ENCODE measurements at places on chromosomes 16 and 17.

- no peak for DNase-seq
Observed at GRCh38 chr16:61366006-61366405, 670.2 kb downstream of the CDH8 start.

- DNase-seq = no peak
Observed at GRCh38 chr17:29563816-29564215, 3.0 kb downstream of the ABHD15 start.

GRCh38 chr16:86044241-86044671, 145.3 kb downstream of the IRF8 start:
- DNase-seq = peak; percentile 7

- no peak for DNase-seq
Observed at GRCh38 chr16:67490335-67491096, 7.2 kb upstream of the AGRP start.

DNA sequence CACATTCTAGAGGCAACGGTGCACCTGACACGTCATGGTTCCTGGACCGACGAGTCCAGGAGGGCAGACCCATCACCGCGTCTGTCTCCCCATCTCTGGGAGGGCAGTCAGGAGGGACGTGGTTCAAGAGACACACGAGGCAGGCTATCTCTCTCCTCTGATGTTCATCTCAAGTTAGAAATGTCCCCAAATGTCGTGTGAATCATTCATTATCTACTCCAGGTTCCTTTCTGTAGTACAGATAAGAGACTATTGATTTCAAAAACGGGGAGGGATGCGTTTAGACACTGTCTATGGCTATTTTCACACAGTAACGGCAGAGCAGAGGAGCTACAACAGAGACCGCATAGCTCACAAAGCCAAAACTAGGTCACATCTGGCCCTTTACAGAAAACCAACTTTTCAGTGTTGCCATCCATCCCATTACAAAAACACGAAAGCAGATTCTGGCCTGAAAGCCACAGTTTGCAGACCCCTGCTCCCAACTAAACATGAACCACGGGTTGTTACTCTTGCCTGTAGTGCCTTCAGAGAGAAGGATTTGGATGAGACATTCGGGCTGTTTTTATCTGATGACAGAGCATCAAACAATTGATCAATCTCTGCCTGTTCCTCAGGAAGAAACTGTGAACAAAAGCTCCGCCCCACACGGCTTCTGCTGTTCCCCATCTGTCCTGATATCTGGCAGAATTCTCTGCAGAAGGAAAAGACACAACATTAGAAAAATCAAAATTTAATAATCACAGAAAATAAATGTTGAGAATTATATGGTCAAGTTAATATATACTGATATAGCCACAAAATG, 6.8 kb downstream of the MEAK7 start:
- DNase-seq = no peak

DNA sequence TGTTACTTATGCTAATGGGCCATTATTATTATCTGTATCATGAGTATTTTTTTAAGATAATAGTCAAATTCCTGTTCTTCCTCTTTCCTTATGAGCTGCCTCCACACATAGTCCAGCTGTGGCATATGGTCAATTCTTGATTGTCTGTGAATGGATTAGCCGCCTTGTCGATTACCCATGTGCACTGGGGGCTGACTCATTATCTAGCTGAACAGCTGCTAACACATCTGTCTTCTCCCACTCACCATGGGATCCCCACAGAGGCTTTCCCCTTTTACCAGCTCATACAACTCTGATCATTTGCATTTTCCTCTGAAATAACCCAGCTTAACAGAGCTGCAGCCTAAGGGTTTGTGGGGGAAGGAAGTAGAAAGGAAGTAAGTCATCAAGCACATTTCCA, 915.0 kb downstream of the CDH11 start:
- DNase-seq = no peak

DNA sequence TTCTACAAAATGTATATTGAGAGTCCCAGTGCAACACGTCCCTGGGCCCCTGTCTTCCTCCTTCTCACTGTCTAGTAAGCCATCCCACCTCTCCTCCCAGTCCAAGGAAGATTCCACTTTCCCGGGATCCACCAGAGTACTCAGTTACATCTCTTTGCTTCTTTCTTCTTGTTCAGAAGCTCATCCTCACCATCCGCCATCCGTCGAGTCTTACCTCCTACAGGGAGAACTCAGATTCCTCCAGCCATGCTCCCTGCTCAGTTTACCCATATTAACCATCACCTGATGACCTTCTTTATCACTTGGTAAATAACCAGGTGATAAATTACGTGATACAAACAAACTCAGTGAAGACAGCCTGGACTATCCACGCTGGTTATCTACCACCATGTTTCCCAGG, 57.1 kb downstream of the CYTH1 start:
- DNase-seq = no peak

DNA sequence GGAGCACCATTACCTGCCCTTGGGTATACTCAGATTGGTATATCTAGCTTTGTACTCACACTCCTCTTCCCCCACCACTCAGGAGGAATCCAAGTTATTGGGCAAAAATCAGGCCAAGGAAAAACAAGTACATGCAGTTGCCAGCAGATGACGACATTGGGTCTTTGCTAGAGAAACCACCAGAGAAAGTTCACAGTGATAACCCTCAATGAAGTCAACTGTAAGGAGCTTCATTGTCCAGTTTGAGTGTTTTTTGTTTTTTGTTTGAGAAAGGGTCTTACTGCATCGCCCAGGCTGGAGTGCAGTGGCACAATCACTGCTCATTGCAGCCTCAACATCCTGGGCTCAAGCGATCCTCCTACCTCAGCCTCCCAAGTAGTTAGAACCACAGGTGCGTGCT, 34.6 kb upstream of the TOX3 start:
- DNase-seq = no peak

GRCh38 chr16:13936596-13937081, 16.7 kb downstream of the ERCC4 start:
- DNase-seq = no peak

DNA sequence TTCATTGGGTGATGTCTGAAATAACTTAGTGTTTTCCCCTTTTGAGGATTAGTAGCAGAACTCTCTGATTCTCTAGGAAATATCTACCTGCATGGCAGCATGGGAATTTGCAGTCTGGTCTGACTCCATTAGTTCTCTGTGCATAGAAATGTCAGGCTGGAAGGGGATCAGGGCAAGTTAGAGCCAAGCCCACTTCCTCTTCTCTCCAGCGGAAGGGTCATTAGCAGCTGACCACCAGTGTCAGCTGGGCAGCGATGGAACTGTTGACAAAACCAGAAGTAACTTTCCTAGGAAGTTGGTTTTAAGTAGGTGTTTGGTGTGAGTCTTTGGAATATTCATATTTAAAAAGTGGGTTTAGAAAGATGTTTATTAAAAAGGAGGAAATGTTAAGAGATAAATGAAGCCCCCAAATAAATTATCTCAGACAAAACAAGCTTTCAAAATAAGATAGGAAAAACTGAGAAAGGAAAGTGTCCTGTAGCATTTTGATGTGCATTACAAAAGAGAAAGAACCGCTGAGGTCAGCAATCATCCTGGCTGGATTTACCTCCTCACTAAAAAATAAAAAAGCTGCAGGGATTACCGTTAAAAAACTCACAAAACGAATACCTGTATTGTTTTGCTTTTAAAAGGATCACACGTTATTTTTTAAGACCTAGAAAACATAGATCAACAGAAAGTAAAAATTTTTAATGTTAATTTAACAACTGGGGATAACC, 32.4 kb upstream of the MMD start:
- no peak for DNase-seq

GRCh38 chr17:42027961-42028790, 8.3 kb downstream of the NKIRAS2 start:
- DNase-seq = no peak

DNA sequence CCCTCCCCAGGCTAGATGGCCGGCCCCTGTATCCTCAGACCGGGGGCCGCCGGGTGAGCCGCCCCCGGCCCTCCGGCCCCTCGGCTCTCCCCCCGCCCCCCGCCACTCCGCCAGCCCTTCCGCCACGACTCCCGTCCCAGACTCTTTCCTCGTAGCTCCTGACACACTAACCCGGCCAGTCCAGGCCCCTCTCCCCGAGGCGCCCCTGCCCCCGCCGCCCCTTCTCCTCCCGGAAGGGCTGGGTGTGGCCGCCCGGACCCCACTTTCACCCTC, 5.6 kb upstream of the TLCD2 start:
- no peak for DNase-seq

- peak; percentile 54 for DNase-seq
Observed at GRCh38 chr17:17641621-17642409, 39.4 kb upstream of the RAI1 start.

GRCh38 chr16:88519240-88519639, 51.0 kb upstream of the ZC3H18 start:
- no peak for DNase-seq

DNA sequence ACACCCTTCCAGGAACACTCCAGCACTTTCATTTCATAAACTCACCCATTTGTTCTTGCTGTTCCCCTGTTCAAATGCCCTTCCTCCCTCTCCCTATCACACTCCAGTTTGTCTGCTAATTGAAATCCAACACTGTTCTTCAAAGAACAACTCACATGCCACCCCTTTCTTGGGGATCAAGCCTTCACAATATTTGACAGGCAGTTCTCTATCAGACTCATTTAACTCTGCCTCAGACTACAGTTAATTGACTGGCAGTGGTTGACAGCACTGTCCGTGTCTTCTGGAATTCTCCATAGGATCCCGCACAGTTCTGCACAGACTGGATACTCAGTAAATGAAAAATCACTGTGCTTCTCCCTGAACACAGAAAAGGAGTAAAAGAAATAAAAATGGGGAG, 87.8 kb downstream of the PMP22 start:
- no peak for DNase-seq

- no peak for DNase-seq
Observed at GRCh38 chr17:17173921-17174320, 32.2 kb downstream of the PLD6 start.

GRCh38 chr16:87850009-87851006, 19.0 kb downstream of the SLC7A5 start:
- DNase-seq = peak; percentile 48

- DNase-seq = no peak
Observed at GRCh38 chr17:62679866-62680377, 52.5 kb downstream of the MRC2 start.

DNA sequence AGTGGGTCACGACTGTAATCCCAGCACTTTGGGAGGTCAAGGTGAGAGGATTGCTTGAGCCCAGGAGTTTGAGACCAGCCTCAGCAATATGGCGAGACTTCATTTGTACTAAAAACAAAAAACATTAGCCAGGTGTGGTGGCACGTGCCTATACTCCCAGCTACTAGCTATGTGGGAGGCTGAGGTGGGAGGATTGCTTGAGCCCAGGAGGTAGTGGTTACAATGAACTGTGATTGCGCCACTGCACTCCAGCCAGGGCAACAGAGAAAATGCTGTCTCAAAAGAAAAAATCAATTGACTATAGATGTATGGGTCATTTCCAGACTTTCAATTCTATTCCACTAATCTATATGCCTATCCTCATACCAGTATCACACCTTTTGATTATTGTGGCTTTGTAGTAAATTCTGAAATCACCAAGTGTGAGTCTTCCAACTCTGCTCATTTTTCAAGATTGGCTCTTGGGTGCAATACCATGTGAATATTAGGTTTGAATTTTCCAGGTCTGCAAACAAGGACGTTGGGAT, 27.2 kb upstream of the CEP20 start:
- DNase-seq = no peak

- DNase-seq = no peak
Observed at GRCh38 chr17:36095992-36096391, 6.0 kb upstream of the CCL3 start.

- DNase-seq = no peak
Observed at GRCh38 chr16:1982013-1982433, 754 bp upstream of the NOXO1 start.

DNA sequence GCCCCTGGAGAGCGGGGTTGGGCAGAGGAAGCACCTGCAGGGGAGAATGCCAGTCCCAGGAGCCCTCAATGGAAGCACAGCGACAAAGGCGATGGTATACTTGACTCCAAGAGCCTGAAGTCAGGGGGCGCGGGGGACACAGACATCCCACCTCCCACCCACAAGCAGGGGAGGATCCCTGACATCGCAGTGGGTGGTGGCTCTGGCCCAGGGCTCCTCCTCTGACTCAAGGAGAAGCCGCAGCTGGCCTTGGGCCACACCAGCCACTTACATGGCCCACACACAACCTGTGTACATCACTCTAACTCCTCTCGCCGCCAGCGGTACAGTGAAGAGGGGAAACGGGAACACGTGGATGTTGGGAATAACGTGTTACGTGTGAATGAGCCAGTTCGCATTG, 44.3 kb downstream of the FZD2 start:
- DNase-seq = no peak

DNA sequence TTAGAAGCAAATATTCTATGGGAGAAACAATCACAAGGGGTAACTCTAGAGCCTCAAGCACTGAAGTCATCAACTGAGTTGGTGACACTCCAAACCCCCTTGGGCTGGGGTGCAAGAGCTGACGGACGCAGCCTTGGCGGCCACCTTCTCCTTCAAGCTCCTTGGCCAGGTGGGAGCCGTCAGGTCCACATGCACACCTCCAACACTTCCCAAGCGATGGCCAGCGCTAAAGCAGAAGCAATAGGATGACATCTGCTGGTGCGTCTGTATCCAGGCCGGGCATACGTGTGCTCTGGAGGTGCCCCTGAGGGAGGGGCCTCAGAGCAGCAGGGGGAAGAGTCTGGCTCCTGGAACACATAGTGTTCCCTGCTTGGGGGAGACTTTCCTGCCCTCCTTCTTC, 12.2 kb upstream of the FOXJ1 start:
- DNase-seq = no peak

- no peak for DNase-seq
Observed at GRCh38 chr17:50632637-50633036, 2.0 kb upstream of the ABCC3 start.

DNA sequence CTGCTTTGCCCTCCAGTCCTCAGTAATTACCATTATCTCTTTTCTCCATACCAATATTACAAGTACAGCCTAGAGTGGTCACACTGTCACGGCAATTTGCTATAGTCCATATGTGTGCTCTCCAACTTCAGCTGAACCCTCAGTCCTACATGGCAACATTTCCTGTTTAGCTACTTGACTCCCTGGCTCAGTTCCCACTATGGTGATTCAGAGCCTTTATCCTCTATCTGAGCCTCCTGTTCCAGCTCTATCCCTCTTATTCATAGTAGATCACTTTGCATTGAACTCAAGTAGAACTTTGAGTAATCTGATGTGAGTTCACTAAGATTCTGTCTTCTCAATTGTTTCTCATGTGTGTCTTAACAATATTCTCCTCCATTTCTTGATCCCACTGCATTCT, 43.7 kb upstream of the GOSR1 start:
- DNase-seq = no peak

GRCh38 chr16:69114346-69114975, 9.0 kb downstream of the HAS3 start:
- DNase-seq = no peak

Measured in stimulated activated naive CD4-positive, alpha-beta T cell (primary cell).